CD4-positive, alpha-beta T cell (primary cell): ENCODE measurements at places on chromosomes 11 and 22.

- DNase-seq = no peak
Observed at GRCh38 chr22:32175683-32176644, 16.9 kb upstream of the C22orf42 start.

DNA sequence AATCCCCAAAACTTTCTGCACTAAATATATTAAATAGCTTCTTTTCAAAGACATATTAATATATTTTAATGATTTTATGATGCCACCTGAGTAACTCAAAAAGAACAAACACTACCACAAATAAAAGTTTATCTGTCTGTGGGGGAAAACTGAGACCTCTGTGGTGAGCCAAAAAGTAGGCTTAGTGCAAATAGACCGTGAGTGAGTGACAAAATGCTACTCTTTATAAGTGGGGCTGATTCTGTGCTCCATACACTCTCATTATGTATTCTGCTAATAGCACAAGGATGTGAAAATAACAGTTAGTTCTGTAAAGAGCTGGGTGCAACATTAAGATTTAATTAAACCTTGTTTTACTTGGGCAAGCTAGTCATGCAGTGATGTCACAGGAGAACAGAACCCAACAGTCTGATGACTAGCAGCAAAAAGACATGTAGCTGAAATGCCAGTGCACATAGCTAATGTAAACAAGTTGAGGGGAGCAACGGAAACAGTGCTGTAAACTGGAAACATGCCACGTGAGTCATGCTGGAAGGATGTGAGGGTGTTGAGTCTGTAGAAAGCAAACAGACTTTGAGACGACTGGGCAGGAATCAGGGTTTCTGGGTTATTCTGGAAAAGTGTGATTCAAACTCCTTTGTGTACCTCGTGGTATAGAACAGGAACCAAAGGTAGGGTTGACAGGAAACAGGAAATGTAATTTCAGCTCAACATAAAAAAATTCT is 1130.4 kb downstream of the LRRC4C start:
- DNase-seq = no peak

DNA sequence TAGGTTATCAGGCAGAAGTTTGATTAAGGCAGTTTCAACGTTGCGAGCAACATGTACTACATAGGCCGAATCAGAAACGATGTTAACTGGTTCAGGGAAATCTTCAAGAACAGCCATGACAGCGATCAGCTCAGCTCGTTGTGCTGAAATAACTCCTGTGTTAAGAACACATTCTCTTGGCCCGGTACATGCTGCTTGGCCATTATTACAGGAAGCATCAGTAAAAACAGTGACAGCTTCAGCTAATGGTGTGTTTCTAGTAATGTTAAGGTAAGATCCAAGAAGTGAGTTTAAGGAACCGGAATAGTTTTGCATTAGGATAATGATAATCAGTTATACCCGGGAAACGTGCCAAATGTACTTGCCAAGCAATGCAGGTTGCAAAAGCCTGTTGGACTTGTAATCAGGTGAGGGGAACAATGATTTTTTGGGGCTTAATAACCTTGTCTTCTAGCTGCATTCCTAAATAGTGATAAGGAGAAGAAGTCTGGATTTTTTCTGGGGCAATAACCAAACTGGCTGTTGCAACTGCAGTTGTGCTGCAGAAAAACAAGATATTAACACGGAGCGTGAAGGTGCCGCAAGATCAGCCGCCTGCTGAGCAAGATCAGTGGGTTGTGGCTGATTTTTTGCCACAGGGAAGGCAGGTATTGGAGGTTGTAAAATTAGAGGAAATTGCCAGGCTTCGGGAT is 14.3 kb downstream of the OR52K1 start:
- no peak for DNase-seq

DNA sequence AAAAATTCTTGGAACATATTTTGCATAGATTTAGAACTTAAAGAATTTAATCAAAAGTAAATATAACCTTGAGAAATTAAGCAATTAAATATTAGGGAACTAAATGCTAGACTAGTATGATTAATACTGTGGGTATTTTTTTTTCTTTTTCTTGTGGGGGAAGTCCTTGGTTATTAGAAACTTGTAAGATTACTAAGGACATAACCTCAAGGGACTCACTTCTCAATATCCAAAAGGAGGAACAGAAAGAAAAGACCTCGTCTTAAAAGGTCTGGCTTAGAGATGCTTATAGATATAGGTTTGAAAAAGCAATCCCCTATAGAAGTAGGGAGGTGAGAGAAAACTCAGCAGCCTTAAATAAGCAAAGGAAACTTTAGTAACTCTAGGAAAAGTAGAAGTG is 368.5 kb downstream of the INSC start:
- no peak for DNase-seq

- DNase-seq = no peak
Observed at GRCh38 chr11:61781585-61781984, 10.8 kb downstream of the TMEM258 start.

GRCh38 chr11:109815500-109816150 is 277.6 kb upstream of the ZC3H12C start:
- no peak for DNase-seq

DNA sequence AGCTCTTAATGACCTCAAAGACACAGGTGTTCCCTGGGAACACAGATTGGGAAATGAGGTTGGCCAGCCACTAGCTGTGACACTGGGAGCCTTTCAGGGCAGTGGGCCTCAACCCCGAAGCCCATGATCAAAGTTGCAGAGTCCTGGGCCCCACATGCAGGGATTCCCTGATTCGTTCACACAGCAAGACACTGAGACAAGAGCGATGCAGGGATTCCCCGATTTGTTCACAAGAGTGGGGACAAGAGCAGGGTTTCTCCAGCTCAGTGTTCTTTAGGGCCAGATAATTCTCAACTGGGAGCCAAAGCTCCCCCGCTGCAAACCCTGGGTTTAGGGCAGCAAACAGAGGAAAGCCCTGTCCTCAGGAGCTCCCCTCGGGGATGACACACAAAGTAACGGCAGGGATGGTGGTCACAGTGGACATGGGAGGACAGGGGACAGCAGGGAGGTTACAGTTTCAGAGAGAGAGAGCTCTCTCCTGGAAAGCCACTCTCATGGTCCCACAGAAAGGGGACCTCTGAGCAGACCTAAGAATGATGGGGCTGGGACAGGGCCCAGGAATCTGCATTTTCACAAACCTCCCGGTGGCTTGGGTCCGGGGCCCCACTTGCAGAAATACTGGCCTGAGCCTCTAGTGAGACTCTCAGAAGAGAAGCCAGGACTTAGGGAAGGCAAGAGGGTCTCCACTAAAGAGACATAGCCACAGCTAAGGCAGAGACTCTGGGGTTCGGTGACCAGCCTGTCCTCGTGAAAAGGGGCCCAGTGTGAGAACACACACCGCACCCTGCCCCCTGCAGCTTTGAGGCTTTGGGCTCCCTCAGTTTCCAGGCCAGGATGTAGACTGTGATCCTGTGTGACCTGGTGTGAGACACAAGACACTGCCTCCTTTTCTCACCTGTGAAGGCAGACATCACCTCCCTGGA is 7.4 kb upstream of the GNAZ start:
- DNase-seq = no peak

- DNase-seq = no peak
Observed at GRCh38 chr11:93573184-93573583, 30.0 kb upstream of the SMCO4 start.

- DNase-seq = no peak
Observed at GRCh38 chr11:35721651-35722282, 59.2 kb downstream of the TRIM44 start.

- DNase-seq = no peak
Observed at GRCh38 chr11:68735646-68736045, 15.7 kb downstream of the TESMIN start.

- no peak for DNase-seq
Observed at GRCh38 chr11:24515632-24516031, 18.8 kb downstream of the LUZP2 start.

DNA sequence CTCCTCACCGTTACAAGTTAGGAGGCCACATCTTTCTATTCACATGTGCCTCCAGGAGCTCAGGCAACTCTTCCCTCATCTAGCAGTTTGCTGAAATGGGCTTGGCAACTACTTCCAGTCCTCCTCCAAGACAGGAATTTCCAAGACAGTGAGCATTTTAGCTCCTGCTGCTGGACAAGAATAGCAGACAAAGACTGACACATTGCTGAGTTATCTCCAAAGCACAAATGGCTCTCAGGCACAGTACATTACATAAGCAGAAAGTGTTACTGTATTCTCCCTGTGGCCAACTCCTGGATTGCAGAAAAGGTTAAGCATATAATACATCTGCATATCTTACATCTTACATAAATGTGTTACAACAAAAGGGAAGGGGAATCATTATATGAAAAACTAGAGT is 83.2 kb upstream of the POU2AF2 start:
- DNase-seq = no peak

GRCh38 chr22:36977947-36978660 is 41.1 kb downstream of the TST start:
- peak; percentile 84 for DNase-seq

- no peak for DNase-seq
Observed at GRCh38 chr11:47881145-47881544, 33.0 kb upstream of the NUP160 start.

DNA sequence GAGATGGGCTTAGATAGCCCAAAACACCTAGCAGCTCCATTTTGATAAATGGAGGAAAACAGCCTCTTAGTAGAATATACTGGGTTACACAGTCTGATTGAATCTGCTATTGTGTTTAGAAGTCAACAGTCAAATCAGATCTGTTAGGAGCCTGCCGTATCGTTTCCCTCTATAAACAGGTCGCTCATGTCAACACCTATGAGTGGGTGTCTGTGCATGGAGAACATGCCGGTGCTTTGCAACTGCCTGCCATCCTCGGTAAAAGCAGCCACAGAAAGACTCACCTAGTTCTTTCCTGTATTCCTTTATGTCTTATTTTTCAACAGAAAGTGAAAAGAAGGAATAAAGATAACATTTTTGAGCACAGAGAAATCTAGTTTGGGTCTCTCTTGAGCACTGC is 99.4 kb downstream of the ETS1 start:
- no peak for DNase-seq

- peak; percentile 28 for DNase-seq
Observed at GRCh38 chr11:102476812-102477211, 24.2 kb upstream of the TMEM123 start.

DNA sequence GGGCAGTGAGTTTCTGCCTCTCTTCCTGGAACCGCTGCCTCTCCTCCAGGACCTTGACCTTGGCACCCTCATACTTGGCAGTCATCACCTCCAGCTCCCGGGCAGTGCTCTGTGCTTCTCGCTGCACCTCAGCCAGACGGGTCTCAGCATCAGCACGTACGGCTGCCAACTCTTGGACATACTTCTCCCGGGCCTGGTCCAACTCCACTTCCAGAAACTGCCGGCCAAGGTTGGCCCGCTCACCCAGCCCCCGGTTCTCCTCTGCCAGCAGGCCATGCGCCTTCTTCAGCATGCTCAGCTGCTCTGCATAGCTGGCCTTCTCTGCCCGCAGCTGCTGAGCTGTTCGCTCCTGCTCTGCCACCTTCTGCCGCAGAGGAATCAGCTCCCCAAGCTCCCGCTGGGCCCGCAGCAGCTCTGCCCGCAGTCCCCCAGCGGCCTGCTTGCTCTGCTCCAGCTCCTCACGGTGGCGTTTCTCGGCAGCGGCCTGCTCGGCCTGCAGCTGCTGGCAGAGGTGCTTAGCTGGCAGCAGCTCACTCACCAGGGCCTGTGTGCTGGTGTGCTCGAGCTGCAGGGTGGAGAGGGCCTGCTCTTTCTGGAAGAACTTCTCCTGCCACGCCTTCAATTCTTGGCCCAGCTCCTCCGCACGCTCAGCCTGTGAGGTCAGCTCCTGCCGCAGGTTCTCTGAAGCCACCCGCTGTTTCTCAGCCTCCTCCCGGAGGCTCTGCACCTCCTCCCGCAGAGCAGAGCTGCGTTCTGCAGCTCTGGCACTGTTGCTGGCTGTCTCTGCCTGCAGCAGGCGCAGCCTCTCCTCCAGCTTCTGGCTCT is 14.4 kb downstream of the IL18BP start:
- DNase-seq = no peak

- no peak for DNase-seq
Observed at GRCh38 chr11:27656806-27657483, 43.3 kb downstream of the BDNF start.

DNA sequence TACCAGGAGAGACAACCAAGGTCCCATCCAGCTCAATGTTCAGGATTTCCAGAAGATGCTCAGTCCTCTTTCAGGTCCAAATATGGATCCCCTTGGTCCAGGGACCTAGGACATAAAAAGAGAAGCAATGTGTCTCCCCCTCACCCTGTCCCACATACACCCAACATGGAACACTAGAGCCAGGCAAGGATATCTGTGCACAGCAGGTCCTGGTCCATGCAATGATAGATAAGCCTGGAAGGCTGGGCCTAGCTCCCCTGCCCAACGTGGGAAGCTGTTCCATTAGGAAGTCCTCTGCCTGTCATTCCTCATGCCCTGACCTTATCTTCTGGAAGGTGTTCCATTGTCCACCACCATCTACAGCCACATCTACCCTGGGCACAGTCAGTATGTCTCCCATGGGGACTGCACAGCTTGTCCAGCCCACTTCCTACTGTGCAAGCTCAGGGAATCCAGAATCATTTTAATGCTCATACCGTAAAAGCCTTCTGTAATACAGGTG is 1434.8 kb downstream of the TBC1D22A start:
- DNase-seq = no peak

DNA sequence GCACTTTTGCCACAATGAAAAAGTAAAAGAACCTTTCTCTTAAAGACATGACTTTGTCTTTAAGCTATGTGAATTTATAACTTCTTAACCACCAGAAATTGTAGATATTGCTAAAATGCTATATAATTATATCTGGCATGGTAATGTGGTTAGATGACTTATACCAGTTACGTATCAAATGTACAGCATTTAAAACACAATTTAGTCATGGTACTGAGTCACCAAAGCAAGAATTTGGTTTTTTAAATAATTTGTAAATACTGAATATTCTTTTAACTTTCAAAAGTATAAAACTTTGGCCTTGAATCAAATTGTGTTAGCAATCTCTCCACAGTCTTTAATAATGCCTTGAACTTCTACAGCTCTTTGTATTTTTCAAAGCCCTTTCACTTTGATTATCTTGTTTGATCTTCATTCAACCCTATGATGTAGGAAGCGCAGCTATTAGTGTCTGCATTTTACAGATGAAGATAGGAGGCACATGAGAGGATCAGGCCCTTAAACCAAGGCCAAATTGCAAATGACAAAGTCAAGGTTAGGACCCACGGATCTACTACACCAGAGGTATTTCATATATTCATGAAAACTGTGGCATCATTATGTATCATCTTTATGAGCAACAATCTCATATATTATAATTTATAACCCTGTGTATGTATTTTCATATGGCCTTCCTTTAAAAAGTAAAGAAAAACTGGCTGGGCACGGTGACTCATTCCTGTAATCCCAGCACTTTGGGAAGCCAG is 4.4 kb upstream of the SYTL2 start:
- DNase-seq = no peak

- DNase-seq = no peak
Observed at GRCh38 chr11:64025205-64025604, 10.5 kb upstream of the FLRT1 start.

- no peak for DNase-seq
Observed at GRCh38 chr11:61756452-61757212, 4.2 kb downstream of the MYRF start.

DNA sequence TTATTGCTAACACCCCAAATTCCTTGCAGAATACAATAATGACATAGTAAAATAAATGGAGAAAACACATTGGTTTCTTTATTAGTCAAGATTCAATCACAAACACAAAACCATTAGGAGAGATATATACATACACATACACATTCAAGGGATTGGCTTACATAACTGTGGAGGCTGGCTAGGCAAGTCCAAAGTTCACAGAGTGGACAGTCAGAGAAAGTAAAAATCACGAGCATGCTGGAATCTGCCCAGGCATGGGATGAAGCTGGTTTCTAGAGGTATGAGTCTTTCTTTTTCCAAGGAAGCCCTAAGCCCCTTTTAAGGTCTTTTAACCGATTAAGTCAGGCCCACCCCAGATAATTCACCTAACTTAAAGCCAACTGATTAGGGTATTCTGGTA is 13.6 kb upstream of the OR56B1 start:
- no peak for DNase-seq
